Nucleus accumbens (tissue), 56 donors: ENCODE measurements at places on chromosomes 1 and 21.

GRCh38 chr1:117416546-117417125 is 49.4 kb downstream of the MAN1A2 start:
- no peak for DNase-seq

DNA sequence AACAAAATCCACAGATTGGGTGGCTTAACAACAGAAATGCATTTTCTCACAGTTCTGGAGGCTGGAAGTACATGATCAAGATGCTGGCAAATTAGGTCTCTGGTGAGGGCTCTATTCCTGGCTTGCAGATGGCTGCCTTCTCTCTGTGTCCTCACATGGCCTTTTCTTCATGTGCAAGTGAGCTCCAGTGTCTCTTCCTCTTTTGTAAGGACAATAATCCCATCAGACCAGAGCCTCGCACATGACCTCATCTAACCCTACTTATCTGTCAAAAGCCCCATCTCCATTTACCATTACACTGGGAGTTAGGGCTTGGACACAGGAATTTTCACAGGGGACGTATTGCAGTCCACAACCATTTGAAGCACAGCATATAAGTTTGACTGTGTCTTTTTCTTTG is 181.6 kb downstream of the NEGR1 start:
- no peak for DNase-seq

DNA sequence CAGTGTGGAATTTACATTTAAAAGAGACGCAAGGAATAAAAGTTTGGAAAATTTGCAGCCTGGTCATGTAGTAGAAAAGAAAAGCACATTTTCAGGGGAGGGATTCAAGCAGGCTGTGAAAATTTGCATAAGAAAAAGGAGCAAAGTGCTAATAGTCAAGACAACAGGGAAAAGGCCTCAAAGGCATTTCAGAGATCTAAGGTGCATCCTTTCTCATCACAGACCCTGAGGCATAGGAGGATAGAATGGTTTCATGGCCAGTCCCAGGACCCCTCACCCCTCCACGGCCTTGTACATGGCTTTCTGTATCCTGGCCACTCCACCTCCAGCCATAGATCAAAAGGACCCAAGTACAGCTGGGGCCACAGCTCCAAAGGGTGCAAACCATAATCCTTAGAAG is 380.5 kb upstream of the BRINP3 start:
- DNase-seq = no peak

DNA sequence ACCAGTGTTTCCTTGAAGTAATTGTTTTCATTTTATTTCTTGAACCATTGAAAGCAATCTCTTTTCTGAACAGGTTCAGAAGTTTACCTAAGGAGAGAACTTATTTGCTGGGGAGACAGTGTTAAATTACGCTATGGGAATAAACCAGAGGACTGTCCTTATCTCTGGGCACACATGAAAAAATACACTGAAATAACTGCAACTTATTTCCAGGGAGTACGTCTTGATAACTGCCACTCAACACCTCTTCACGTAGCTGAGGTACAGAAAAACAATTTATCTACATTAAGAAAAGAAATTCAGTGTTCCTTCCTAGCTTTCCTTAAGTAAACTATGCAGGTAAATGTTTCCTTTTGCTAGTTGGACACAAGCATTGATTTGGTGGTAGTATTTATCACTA is 27.4 kb downstream of the AGL start:
- no peak for DNase-seq

DNA sequence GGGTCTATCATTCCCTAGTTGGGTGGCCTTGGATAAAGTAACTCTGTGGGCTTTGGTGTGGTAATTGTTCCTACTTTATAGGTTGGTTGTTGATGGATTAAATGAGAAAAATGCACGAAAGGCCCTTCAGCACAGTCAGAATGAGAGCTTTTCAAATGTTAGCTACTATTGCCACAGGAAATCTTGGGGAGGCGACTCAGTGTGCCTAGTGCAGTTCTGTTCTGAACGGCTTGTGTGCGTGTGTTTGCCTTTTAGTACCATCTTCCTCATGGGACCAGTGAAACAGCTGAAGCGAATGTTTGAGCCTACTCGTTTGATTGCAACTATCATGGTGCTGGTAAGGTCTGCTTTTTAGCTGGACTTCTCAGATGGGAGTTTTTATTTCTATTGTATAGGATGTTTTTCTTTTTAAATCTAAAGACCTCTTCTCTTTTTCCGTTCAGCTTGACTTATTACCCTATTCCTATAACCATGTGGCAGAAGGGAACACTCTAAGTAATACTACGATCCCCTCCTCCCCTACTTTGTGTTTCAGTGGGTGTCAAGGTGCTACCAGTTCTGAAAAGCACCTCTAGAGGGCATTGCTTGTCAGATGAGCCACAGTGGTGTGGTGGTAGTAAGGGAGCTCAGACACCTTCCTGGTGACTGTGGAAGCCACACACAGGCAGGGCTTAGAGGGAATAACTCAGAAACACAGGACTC is 9.2 kb downstream of the SFT2D2 start:
- DNase-seq = no peak

- DNase-seq = no peak
These were observed 198.7 kb upstream of the DUSP10 start for GRCh38 chr1:221940631-221941030.

GRCh38 chr21:29887313-29888009 is 52.3 kb downstream of the GRIK1 start:
- no peak for DNase-seq

GRCh38 chr1:44334968-44335367 is 20.1 kb downstream of the ERI3 start:
- DNase-seq = no peak

DNA sequence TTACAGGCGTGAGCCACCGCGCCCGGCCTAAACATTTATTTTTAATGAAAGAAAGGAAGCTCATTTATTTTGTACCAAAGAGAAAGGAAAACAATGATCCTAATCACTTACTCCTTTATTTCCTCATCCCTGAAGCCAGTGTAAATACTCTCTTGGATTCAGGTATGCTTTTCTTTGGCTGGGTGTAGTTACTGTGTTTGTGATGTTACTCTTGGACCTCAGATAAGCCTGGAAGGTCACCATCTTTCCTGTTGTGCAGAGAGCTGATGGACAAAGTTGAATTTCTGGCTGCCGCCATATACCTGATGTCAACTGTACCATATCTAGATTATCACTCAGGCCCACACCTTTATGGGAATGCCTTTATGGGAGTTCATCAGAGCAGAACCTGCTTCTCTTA is 35.4 kb upstream of the FOXE3 start:
- DNase-seq = no peak

GRCh38 chr1:34910425-34910824 is 19.0 kb downstream of the DLGAP3 start:
- DNase-seq = no peak

DNA sequence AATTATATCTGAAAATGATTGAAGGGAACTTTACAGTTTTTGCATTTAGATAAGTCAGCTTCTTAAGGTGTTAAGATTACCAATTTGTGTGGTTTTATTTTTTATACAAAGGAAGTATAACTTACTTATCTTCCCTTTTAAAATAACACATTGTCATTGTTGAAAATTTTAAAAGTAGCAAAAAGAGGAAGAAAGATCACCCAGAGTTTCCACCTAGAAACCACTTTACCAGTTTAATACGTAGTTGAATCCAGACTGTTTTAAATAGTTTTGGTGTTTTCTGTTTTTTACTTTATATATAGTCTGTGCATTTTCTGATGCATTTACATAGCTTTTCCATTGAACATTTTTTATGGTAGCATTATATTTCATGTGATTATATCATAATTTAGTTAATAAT is 6.1 kb downstream of the CCDC18 start:
- DNase-seq = no peak

GRCh38 chr1:227192163-227192562 is 126.1 kb downstream of the CDC42BPA start:
- no peak for DNase-seq

DNA sequence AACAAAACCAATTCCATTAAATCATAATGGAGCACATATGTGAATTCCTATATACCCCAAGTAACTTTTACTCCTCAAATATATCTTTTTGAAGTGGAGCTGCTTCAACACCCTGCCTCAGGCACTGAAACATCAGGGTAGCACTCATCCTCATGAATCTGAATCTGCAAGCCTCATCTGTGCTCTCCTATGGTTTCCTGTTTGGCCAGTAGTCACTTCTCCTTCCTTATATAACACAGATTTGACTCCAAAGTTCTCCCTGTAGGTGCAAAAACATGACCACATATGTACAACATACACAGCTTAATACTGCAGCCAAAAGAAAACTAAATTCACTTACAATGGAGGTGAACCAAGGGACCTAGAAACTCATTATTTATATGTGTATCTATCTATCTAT is 7.2 kb downstream of the TRIT1 start:
- DNase-seq = no peak

GRCh38 chr1:162587347-162587746 is 25.8 kb downstream of the UAP1 start:
- DNase-seq = no peak

DNA sequence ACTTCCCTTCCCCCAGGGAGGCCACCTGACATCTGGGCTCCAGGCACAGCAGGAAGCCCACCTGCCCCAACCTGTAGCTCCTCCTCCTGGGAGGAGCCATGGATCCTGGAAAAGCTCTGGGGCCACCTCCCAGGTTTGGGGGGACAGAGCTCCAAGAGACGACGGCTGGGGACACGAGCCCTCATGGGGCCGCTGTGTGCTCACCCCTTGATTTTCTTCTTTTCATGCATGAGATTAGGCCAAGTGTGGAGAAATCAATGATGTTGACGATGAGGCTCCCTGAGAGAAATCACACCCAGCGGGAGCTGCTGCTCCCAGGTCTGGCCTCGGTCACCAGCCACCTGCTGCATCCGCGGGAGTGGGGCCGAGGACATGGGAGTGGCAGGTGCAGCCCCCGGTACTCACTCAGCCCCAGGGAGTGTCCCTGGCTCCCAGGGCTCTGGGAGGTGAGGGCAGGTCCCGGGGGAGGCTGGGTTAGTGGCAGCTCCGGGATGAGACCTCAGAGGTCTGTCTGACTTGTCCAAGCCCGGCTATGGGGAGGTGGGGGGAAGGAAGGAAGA is 8.7 kb downstream of the TNFRSF14 start:
- DNase-seq = no peak

GRCh38 chr1:87799451-87799850 is 470.8 kb downstream of the LMO4 start:
- DNase-seq = no peak

- no peak for DNase-seq
These were observed 52.7 kb downstream of the ZBTB17 start for GRCh38 chr1:15923241-15923640.

- no peak for DNase-seq
These were observed 27.8 kb downstream of the ASAP3 start for GRCh38 chr1:23456226-23456625.

DNA sequence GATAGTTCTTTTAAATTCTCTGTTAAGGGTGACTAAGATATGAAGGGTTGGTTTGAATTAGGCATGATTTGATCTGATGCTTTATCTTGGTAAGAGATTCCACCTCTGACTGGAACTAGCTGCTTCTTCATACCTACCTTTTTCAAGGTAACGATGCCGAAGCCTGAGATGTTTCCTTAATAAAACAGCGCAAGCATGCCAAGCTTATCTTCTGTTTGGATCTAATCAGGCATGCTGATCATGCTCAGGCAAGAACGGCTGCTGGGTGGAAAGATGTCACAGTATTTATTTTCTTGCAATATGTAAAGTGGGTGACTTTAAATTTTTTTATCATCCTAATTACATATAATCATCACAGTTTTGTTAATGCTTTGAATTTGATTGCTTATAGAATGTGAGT is 148.7 kb downstream of the ADGRL2 start:
- DNase-seq = no peak

GRCh38 chr1:231630558-231631205 is 4.1 kb downstream of the DISC1 start:
- no peak for DNase-seq

DNA sequence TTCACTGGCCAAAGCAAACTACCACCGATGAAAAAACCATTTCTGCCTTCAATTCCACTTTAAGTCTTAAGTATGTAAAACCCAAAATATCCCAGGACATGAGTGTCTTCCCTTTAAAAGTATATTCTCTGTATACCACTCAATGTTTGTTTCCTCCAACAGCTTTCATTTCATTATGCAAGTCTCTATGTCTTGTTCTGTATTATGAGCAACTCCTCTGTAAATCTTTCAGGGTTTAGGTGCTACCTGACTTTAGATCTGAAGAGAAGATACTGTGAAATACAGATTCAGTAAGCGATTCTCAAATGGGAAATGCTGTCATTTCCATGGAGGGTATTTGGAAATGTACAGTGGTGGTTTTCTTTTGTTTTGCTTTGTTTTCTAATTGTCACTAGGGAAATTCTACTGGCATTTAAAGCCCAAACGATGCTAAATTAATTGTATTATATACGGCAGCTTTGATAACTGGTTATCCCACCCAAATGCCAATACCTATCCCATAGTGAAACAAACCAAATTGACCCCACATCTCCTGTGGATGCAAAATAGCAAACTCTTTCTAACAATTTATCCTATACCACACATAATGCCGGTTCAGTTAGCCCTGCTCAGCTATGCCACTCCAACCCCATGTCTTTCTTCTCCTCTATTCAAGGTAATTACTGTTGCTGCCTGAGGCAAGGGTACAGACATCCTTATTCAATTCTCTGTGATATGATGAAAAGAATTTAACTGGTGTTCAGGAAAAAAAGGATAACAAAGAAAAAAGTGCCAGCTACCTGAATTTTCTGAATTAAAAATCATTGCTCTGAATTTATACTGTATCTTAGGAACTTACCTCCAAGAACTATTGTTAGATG is 182.8 kb downstream of the EIF4G3 start:
- no peak for DNase-seq

GRCh38 chr1:154982341-154982740 is 803 bp upstream of the FLAD1 start:
- DNase-seq = no peak

GRCh38 chr1:220767312-220768125 is 19.2 kb upstream of the MTARC1 start:
- DNase-seq = no peak

DNA sequence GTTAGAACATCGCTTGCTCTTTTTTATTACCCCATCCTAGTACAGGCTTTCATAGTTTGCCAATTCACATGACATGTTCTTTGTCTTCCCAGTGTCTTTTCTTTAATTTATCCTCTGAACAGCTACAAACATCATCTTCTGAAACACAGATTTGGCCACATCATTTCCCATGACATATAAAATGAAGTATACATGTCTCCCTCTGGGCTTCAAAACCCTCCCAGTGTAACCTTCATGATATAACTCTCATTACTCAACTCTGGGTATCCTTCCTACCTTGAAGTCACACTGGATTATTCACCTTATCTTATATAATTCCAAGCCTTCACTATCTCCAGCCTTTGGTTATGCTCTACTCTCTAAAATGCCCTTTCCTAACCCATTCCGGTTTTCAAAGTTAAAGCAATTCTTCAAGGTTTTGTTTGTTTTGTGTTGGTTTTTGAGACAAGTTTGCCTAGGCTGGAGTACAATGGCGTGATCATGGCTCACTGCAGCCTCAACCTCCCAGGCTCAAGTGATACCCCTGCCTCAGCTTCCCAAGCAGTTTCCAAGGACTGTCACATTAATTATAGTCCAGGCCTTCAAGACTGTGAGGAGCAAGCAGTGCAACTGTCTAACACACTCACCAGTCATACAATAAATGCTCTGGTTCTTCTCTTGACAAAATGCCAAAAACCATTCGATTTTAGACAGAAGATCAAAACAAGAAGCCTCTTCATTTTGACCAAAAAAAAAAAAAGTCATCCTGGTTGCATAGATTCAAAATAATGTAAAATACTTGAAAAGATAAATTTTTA is 5.8 kb downstream of the RGS1 start:
- DNase-seq = no peak
